Left forelimb (tissue), 1 donor: ENCODE measurements at places on chromosomes 2 and 18.

DNA sequence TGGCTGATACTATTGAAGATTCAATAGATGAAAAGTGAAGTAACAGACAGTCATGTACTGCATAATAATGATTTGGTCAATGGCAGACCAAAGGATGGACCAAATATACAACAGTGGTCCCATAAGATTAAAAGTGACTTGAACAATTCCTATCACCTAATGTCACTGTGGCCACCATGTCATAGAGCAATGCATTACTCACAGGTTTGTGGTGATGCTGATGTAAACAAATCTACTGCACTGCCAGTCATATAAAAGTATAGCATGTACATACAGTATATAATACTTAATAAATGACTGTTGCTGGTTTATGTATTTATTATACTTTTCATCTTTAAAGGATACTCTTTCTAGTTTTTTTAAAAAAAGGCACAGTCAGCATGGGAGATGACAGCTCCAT is 99.9 kb downstream of the USP34 start:
- no peak for DNase-seq

GRCh38 chr2:25566694-25567093 is 106.7 kb downstream of the DTNB start:
- no peak for DNase-seq

GRCh38 chr2:7639476-7639875 is 722.3 kb downstream of the RNF144A start:
- no peak for DNase-seq

DNA sequence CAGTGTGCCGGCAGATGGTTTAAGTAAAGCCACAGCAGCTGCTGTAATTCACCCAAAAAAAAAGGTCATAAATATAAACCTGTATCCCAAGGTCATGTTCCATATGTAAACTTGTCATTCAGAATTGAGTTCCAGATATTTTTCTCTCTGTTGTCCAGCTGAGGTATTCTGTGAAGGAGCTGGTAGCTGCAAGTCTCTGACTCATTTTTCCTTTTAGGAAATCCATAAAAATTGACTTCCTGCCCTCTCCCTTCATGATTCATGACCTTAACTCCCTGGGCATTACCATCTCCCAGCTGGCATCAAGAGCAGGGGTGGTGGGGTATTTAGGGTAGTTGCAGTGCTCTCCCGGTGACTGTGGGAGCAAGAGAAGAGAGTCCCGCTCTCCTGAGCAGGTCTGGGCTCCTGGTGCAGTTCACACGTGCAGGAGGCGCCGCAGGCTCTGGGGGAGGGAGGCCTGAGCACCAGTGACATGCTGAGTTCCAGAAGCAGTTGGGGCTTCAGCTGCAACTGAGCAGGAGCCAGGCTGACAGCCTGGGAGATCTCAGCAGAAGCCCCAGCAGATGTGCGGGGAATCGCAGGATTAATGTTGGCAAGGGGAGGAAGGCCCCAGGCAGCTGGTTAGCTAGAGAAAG is 192.6 kb downstream of the MGAT5 start:
- DNase-seq, result peak; percentile 81

- DNase-seq, result no peak
These were observed 175.2 kb upstream of the HS6ST1 start for GRCh38 chr2:128493880-128494279.

GRCh38 chr2:206968134-206969086 is 29.1 kb downstream of the CPO start:
- no peak for DNase-seq

DNA sequence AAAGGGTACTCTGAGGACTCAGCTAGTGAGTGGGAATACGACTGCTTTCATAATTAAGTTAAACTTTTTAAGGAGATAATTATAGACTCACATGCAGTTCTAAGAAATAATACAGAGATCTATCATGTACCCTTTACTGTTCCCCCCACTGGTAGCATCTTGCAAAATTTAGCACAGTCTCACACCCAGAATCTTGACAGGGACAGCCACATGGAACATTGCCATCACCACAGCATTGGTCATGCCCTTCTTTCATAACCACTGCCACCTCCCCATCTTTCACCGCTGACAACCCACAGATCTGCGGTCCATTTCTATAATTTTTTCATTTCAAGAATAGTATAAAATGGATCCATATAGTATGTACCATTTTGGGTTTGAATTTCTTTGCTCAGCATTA is 37.8 kb downstream of the ARHGEF4 start:
- no peak for DNase-seq

GRCh38 chr2:20599001-20599600 is 51.8 kb downstream of the HS1BP3 start:
- peak; percentile 60 for DNase-seq

GRCh38 chr18:9542924-9543323 is 67.6 kb downstream of the RALBP1 start:
- no peak for DNase-seq

DNA sequence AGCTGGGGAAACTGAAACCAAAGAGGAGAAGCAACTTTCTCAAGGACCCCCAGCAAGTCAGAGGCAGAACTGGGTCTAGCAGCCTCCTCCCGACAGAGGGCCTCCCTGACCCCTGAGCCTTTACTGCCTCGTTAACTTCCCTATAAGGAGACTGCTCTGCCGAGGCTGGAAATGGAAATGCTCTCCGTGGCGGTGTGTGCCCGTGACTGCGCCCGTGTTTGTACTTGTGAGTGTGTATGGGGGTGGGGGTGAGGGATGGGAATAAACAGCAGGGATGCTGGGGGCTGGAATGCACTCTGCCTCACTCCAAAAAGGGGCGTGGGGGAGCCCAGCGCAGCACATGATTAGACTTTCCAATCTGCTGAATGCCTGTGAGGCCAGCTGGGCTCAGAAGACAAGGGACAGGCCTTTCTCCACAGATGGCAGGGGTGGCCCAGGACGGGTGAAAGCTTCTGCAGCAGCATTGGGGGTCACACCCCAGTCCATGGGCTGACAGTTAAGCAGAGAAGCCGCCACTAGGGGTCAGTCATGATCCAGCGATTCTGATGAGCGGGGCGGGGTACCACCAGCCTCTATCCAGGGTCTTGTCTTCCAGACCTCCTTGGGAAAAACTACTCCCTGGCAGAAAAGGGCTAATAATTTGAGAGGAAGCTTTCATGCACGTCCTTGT is 26.8 kb downstream of the MPHOSPH10 start:
- no peak for DNase-seq

DNA sequence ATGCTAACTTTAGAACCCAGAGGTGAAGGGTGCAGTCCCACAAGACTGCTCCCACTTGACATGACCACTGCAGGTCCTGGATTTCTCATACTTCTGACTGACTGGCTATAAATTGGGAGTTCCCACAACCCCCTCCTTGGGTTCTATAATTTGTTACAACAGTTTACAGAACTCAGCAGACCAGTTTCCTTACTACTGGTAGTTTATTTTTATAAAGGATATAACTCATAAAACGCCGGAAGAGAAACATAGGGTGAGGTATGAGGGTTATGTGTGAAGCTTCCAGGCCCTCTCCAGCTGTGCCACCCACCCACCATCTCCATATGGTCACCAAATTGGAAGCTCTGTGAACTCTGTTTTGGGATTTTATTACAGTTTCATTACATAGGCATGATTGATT is 839.6 kb downstream of the TSN start:
- DNase-seq, result no peak

DNA sequence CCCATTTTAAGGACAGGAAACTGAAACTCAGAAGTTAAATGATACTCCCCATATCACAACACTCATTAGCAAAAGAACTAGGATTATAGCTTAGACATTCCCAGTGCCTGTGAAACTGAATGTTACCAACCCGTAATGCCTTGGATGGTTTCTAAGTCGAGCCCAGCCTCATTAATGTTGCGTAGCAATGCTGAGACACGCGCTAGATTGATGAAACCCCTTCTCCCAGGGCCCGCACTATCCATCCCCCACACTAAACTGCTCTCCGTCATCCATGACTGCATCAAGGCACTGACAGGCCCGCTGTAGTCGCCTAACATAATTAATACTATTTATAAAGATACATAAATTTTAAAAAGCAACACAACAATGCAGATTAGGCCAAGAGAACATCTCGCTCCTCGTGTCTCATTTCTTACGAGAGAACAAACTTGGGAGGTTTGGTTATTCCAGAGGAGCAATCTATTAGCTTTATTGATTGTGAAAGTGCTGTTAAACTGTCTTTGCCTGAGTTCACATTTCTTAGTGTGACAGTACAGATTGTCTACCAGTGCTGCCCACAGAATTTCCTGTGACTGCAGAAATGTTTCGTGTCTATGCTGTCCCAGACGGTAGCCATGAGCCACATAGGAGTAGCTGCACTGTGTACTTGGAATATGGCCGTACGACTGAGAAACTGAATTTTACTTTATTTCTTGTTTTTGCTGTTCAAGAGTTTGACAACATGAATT is 312.2 kb upstream of the RAB12 start:
- DNase-seq, result no peak

DNA sequence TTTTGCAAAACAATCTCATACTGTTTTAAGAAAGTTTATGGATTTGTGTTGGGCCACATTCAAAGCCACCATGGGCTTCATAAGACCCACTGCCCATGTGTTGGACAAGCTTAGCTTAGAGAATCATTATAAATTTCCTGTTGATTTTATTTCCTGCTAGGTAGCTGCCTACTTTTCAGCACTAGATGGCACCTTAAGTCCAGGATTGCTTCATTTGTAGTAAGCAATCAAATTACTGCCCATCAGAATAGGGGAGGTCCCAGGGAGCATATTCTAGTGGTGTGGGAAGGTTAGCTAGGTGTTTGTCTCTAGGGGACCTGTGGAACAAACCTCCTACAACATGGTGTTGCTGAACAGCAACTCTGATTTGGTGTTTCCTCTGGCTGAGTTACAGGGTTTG is 11.0 kb upstream of the DCDC2C start:
- DNase-seq, result no peak

GRCh38 chr18:2258954-2259353 is 312.4 kb downstream of the METTL4 start:
- no peak for DNase-seq

DNA sequence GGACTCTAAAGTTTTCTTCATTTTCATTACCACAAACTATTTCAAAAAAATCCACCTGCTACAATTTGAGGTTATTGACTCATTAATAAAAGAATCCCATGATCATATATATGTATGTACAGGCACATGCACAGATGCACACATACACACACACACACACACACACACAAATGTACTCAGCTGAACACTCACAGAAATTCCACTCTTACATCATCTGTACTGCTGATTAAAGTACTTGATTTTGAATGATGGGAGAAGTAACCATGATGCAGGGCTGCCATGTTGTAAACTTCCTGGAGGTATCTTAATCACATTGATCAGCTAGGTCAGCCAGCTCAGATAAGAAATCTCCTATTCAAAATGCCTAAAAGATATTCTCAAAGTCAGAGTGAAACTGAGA is 1313.2 kb upstream of the NRXN1 start:
- DNase-seq, result no peak

DNA sequence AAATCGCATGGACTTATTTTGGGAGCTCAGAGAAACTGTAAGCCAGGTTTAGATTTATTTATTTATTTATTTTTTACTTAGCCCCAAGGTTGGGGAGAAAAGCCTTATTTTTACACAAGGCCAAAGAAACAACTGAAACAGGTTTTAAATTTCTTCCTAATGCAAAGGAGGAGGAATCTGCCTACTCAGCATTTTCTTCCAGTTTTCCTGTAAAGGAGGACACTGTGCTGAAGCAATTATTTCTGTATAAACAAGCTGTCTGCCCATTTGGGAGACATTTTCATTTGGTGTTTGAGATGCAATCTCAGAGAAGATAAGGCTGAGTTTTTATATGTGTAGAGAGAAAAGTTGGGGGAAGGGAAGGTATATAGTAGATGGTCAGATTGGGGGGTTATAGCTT is 125.0 kb downstream of the ETAA1 start:
- no peak for DNase-seq

- DNase-seq, result no peak
These were observed 58.1 kb upstream of the MYT1L start for GRCh38 chr2:2389215-2389614.

DNA sequence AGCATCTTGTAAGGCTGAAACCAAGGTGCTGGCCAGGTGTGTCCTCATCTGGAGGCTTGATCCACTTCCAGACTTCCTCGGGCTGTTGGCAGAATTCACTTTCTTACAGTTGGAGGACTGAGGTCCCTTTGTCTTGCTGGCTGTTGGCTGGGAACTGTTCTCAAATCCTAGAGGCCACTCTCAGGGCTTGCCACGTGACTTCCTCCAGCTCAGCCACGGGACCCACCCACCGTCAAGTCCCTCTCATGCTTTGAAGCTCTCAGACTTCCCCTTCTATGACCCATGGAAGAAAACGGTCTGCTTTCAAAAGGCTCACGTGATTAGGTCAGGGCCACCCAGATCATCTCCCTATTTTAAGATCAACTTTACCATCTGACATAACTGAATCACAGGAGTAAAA is 77.1 kb downstream of the SMAD4 start:
- no peak for DNase-seq

- no peak for DNase-seq
These were observed 94.2 kb downstream of the POLR1A start for GRCh38 chr2:86011449-86011941.

- no peak for DNase-seq
These were observed 78.3 kb downstream of the STPG4 start for GRCh38 chr2:47076586-47077441.

DNA sequence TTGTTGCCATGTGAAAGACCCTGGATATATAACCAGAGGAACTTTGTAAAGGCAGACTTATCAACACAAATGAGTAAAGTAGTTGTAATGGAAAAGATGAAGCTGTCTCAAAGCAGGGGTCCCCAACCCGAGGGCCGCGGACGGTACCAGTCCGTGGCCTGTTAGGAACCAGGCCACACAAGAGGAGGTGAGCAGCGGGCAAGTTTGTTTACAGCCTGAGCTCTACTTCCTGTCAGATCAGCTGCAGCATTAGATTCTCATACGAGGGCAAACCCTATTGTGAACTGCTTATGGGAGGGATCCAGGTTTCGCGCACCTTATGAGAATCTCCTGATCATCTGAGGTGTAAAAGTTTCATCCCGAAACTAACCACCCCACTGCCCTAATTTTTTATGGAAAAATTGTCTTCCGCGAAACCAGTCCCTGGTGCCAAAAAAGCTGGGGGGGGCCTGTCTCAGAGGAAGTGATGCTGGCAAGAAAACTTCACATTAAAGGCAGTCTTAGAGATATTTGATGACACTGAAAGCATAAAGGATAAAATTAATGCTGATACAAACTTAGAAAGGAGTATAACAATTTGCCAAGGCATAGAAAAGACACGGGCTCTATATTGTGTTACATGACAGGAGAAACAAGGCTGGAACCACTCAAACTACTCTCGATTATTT is 57.5 kb upstream of the MSTN start:
- no peak for DNase-seq

DNA sequence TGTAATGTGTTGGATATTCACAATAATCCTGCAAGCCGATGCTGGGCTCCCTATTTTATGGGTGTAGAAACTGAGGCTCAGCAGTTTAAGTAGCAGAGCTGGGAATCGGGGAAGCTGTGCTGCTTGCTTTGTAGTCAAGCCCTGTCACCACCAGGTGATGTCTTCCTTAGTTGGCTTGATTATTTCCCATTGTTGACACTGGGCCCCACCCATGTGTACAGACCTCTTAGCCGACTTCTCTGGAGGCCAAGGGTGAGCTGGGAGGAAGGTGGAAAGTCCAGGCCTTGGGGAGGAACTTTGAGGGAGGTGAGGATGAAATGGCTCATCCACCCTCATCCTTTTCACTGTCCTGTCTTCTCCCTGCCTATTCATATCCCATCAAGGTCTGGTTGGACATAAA is 60.0 kb downstream of the CAPN13 start:
- DNase-seq, result no peak

- no peak for DNase-seq
These were observed 6.3 kb downstream of the MYO7B start for GRCh38 chr2:127541809-127542208.
